Stimulated activated CD4-positive, alpha-beta T cell treated with anti-CD3 and anti-CD28 coated beads, Interleukin-4, amount 100 ng/mL, for 24 hours (primary cell): ENCODE measurements at places on chromosomes 12 and 14.

- no peak for DNase-seq
Observed at GRCh38 chr14:52106840-52107239, 38.0 kb upstream of the NID2 start.

DNA sequence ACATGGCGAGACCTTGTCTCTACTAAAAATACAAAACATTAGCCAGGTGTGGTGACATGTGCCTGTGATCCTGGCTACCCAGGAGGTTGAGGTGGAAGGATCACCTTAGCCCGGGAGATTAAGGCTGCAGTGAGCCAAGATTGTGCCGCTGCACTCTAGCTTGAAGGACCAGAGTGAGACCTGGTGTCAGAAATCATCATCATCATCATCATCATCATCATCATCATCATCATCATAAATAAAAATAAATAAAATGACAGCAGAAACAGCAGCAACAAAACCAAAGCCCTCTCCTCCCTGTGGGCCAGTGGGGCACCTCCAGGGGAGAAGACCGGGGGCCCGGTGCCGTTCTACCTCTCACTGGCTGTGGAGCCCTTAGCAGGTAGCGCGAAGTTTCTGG, 281.9 kb upstream of the CRY1 start:
- DNase-seq = no peak

DNA sequence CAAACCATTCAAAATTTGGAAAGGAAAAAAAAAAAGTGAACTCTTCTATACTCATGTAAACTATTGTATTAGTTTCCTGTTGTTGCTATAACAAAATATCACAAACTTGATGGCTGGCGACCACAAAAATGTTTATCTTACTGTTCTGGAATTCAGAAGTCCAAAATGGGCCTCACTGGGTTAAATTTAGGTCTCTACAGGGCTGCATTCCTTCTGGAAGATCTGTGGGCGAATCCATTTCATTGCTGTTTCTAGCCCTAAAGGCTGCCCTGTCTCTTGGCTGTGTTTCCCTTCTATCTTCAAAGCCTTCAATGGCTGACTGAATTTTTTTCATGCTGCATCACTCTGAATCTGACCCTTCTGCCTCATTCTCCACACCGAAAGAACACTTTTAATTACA, 105.1 kb upstream of the NAV3 start:
- DNase-seq = no peak

- no peak for DNase-seq
Observed at GRCh38 chr14:45133683-45134050, 614 bp downstream of the FKBP3 start.

DNA sequence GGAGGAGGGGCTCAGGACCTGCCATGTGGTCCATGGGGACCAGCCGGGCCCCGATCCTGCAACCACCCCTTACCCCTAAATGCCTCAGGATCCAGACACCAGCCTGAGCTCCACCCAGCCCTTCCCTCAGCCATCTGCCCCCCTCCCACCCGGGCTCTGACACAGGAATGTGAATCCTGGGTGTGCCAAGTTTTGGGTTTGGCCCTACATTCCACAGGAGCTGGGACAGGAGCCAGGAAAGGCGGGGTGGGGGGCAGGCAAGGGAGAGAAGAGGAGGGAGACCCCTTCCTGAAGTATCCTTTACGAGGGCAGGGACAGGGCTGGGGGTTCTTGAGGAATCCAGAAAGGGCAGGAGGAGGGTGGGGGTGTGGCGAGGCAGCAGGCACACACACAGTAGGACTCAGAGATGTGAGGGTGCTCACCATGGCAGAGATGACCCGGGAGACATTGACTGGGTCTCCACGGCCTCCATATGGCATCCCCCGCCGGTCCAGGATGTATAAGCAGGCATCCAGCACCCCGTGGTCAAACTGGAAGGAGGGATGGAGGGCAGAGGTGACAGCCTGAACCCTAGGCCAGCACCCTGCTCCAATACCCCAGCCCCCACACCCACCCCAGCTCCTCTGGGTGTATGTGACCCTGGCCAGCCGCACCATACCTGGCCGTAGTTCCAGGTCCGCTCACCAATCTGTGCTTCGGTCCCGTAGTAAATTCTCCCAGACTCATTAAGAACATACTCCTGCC, 3.5 kb downstream of the TGM1 start:
- no peak for DNase-seq

GRCh38 chr12:114676142-114676741, 7.7 kb downstream of the TBX3 start:
- no peak for DNase-seq

DNA sequence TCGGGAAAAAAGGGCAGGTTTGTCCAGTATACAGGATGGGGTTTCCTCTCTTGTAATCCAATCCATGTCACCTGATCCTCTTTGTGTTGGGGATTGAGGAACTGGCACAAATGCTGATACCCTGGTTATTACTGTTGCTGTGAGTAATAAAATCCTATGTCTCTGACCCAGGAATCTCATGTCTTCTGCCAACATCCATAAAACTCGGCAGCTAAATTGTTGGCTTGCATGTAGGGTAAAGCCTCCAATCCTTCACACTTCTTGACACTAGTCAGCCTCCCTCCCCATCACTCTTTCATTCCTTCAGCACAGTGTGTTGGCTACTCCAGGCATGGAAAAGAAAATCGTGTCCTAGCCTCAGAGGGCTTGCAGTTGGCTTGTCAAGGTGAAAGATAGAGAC, 9.2 kb upstream of the NOS1 start:
- DNase-seq = no peak

GRCh38 chr14:99789581-99789980, 3.6 kb upstream of the EML1 start:
- DNase-seq = no peak

DNA sequence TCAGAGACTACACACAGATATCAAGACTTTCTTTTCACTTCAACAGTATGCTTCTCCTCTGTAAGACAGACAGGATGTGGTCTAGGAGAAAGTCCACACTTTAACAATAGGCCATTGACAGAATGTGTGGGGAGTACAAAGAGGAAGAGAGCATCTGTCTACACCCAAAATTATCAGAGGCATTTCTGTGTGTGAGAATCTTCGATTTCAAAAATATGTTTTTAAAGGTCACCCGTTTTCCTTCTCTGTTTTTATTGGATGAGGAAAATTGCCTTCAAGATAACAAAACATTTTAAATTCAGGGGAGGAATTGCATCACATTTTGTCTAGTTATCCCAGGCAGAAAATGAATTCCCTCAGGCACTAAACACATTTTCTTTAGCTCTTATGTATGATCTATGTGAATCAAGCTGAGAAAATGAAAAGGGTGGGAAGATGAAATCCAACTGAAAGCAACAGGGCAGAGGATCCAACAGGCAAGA, 16.4 kb downstream of the NAV3 start:
- DNase-seq = no peak

DNA sequence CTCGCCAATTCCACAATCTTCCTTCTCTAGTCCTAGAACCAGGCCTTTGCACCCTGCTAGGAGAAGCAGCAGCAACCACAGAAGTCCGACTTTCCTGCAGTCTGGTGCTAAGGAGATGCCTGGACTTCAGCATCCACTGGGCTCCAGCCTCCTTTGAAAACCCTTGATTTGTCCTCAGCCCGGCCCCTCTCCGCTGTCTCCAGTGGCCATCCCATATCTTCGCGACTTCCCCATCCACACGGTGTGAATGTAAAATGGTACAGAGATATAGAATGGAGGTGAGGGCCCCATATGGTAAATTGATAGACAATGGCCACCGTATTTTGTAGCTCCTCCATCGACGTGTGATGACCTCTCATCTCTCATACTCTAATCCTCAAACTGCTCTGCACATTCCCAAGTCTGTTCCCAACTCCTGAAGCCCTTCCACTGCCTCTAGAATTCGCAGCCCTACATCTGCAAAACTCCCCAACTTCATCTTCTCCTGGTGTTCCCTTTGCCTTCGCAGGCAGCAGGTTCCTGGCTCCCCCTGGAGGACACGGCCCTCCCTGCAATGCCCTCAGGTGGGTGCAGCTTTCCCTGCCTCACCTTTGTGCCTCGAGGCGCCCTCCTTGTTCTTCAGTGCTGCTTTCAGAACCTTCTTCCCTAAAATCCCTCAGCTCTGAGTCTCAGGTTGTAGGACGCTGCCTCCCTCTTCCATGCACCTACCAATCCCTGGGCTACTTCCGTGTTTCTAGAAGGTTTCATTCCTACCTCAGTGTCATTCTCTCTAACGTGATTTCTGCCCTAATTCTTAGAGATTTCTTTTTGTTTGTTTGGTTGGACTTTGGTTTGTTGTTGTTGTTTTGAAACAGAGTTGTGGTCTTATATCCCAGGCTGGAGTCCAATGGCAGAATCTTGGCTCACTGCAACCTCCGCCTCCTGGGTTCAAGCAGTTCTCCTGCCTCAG, 36.7 kb downstream of the TMBIM6 start:
- DNase-seq = peak; percentile 84

- DNase-seq = no peak
Observed at GRCh38 chr14:94051115-94051514, 25.0 kb downstream of the OTUB2 start.

DNA sequence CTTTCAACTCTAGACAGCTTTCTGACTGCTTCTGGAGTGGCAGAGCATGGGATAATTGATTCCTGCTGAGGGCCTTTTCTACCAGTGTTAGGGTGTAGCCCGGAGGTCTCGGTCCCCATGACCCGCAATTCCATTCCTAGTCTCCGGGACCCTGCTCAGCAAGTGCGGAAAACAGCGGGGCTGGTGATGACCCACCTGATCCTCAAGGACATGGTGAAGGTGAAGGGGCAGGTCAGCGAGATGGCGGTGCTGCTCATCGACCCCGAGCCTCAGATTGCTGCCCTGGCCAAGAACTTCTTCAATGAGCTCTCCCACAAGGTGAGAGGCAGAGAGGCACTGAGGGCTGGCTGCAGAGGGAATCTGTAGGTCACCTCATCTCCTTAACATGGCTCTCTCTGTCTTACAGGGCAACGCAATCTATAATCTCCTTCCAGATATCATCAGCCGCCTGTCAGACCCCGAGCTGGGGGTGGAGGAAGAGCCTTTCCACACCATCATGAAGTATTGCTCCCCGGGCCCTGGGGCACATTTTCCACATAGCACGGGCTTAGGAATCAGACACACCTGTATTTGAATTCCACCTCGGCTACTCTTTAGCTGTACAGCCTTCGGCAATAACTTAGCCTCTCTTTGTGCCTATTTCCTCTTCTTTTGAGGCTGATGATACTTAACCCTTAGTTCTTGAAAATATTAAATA, 5.6 kb upstream of the GAPDH start:
- no peak for DNase-seq

- DNase-seq = no peak
Observed at GRCh38 chr12:101700299-101700820, 2.9 kb downstream of the CHPT1 start.

DNA sequence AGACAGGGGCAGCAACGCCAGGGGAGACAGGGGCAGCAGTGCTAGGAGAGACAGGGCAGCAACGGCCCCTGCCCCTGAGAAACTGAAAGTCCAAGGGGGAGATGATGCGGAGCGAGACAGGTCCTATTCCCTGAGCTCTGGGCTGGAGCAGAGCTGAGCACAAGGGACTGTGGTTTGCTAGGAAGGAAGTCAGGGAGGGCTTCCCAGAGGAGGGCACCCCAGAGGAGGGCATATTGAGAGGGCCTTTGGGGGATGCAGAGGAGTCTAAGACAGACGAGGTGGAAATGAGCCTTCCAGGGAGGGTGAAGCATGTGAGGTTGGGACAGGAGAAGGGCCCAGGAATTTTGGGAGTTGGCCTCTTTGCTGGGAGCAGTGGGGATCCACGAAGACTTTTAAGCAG, 52.1 kb upstream of the BEGAIN start:
- no peak for DNase-seq

DNA sequence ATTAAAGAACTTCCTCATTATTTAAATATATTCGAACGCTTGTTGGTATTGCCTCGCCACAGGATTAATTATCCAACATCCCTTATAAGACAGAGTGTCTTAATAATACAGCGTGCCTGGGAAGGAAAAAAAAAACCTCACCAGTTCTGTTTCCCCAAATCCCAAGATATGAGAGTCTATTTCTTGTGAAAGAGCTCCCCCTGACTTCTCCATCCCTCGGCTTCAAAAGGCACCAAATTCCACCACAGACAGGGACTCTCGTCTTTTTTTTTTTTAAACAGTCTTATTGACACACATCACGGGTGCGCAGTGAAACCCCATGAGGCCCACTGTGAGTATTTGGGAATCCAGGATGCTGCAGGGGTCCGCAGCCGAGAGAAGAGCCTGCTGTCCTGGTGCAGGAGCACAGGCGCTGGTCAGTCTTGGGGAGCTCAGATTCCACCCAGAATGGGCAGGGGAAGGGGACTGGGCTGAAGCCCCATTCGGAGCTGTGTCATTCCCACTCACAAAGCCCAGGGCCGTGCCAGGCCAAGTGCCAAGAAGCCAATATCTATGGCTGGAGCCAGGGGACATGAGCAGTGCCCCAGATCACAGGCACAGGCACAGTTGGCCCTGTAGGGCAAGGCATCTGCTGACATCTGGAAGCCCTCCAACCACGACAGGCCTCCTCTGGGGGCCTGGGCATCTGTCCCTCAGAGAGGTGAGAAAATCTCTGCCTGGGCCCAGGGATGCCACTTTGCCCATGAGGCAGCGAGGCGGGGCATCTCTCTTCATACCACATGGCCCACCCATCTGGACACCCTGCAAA, 71.9 kb downstream of the BCL11B start:
- no peak for DNase-seq

DNA sequence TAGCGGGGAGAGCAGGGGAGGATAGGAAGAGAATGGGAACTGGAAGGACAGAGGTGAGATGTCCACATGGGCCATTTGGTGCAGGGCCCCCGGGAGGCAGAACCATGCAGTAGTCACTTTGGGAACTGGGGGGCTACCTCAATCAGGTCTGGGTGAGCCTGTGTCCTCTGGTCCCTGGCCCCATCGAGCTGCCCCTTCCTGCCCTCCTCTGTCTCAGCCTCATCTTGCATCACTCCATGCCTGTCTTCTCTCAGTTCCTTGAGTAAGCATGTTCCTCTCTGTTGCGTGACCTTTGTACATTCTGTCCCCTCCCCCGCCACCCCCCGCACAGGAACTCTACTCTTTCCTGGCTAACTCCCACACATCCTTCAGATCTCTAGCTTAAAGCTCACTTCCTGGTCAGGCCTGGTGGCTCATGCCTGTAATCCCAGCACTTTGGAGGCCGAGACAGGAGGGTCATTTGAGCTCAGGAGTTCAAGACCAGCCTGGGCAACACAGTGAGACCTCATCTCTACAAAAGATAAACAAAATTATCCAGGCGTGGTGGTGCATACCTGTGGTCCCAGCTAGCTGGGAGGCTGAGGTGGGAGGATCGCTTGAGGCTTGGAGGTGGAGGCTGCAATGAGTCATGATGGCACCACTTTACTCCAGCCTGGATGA, 23.2 kb downstream of the FOS start:
- no peak for DNase-seq

DNA sequence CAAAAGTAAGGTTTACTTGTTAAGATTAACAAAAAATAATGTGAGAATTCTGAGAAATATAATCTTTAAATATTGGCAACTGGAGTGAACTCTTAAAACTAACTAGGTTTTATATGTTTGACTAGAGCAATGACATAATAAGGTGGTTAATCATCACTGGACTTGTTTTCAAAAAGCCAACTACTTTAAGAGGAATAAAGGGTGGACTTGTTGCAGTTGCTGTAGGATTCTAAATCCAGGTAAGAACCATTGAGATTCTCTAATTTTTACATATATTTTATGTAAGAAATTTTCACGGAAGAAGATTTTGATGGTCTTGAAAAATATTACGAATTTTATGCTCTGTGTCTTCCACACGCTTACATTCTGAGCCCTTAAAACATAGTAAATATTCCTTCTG, at the start of gene SLCO1B1:
Gene SLCO1B1, plus strand, starts transcription at position 197 of the 400 bp plus-strand sequence. CDS start 10,381 bp downstream, outside the sequence.
- DNase-seq = no peak

- no peak for DNase-seq
Observed at GRCh38 chr14:66443785-66444184, 42.4 kb upstream of the CCDC196 start.
